ENCODE measurements at places on chromosomes 7 and 10.

GRCh38 chr10:50527442-50528043 lies 96.2 kb downstream of the SGMS1 start:
- DNase-seq = peak; percentile 64

DNA sequence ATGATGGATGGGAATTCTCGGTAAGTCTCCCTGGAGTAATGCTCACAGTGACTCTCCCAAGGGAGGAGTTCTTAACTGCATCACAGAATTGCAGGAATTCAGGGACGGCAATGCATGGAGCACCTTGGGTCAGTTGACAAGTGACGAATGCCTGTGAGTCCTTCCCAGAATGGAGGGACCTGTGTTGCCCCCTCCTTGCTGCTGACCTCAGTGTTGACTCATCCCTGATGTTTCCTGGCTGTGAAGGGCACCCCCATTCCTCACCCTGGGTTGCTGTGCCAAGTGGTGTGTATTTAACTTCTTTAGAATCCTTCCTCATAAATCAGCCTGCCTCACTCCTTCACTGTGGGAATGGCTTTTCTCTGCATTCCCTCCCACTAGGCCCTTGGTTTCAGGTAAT lies 98.9 kb downstream of the LRMDA start:
- no peak for DNase-seq

DNA sequence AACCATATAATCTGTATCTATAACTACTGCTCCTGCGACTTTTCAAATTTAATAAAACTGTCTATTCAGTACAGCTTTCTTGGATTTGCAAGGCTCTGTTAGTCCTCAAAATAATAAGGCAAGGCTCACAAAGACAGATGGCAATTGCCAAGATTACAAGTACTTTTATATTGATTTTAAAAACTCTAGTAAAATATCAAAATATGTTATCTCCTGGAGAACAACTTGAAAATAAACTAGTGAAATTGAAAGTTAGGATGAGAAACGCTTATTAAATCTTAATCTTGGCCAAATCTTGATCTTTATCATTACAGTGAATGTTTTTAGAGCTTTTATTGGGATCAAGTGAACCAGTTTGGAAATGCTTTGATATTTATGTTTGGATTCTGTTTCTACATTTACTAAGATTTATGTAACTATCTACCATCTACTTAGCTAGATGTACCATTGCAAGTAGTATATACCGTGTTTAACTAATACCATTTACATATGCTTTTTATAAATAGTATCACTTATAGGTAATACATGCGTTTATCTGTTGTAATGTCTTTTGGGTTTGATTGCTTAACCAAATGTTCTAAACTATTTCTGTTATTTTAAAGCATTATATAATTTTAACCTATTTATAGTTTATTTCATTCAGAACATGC lies 70.0 kb downstream of the CABCOCO1 start:
- no peak for DNase-seq

DNA sequence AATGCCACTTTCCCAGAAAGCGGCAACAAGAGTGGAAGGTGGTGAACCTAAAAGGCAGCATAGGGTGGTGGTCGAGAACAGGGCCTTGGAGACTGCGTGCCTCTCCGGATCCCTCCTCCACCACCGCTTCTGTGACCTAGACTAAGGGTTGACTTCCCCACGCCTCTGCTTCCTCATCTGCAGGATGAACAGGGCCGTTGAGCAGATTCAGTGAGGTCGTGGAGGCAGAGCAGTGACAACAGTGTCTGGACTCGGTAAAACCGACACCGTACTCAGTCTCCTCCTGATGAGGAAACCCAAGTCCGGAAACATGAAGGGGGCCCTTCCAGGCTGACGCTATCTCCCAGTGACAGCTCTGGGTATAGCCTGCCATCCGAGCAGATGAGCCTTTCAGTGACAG lies 162.6 kb downstream of the CELF2 start:
- DNase-seq = peak; percentile 68

DNA sequence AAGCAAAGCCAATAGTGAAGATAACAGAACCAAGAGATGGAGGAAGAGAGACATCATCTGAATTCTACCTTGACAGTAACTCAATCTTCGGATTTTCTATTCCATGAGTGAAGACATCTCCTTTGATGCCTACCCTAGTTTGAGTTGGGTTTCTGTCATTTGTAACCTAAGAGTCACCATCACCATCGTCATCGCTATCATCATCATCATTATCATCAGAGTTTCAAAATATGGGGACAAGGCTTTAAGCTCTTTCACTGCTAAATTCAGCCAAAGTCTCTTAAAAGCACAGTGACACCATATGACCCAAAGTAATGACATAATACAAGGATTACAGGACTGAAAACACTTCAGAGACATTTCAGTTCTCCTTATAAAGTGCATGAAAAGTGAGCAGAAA lies 57.2 kb downstream of the NEBL start:
- no peak for DNase-seq

GRCh38 chr10:4758256-4758655 lies 67.8 kb upstream of the AKR1E2 start:
- no peak for DNase-seq

DNA sequence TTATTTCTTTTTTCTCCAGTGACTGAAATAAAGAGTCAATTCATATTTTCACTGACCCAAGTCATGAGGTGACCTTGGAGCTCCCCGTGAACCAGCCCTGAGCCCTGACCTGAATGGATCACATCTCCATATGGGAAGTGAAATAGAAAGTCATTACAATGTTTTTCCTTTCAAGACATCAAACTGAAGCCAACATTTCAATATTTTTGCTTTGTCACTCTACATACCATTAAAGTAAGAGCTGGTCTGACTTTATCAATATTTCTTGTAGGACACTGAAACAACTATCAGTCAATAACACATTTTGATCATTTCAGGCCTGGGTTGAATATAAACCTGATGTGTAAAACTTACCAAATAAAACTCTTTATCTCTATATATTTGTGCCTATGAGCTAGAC lies 249.8 kb upstream of the PHF14 start:
- DNase-seq = peak; percentile 30

- no peak for DNase-seq
Observed at GRCh38 chr7:130069179-130069977, 956 bp upstream of the KLHDC10 start.

DNA sequence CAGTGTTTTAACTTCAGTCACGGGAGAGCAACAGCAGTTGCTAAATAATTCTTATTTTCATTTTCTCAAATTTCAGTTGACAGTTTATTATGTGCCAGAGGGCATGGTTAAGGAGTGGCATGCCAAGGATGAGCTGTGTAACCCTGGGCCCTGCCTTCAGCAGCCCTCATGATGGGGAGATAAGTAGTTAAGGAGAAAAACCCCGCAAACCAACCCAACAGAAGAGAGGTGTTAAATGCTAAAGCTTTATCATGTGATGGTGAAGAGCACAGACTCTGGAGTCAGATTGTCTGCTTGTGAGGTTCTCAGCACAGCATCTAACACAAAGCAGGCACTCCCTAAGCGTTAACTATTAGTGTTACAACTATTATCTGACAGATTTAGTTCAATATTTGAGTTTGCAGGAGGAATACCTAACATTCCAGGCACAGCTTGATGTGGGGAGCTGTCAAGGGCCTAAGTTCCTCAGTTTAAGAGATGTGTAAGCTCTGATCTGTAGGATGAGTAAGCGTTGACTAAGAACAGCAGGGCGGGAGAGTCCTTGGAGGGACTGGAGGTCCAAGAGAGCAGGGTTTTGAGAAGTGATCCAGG lies 29.6 kb downstream of the STAM start:
- DNase-seq = peak; percentile 86

- DNase-seq = no peak
Observed at GRCh38 chr7:152354061-152354460, 81.7 kb downstream of the KMT2C start.

GRCh38 chr7:158664406-158664805 lies 40.2 kb downstream of the NCAPG2 start:
- no peak for DNase-seq

DNA sequence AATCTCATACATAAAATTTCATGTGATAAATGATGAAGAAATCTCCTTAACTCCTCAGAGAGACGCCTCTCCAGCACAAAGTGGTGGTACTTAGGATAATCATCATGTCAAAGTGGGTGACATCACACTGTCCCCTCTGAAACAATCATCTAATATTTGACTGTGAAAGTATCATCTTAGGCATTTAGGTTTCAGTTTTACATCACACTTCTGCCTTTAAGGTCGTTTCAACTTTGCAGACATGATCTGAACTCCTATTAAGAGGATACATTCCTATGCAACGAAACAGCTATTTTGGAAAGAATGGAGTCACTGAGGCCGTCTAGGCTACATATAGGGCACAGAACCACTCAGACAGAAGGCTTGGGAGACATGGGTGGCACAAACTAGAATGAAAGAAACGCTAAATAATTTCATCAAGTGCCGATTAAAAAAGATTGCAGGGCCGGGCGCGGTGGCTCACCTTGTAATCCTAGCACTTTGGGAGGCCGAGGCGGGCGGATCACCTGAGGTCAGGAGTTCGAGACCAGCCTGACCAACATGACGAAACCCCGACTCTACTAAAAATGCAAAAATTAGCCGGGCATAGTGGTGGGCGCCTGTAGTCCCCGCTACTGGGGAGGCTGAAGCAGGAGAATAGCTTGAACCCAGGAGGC lies 2.0 kb downstream of the VOPP1 start:
- DNase-seq = no peak

DNA sequence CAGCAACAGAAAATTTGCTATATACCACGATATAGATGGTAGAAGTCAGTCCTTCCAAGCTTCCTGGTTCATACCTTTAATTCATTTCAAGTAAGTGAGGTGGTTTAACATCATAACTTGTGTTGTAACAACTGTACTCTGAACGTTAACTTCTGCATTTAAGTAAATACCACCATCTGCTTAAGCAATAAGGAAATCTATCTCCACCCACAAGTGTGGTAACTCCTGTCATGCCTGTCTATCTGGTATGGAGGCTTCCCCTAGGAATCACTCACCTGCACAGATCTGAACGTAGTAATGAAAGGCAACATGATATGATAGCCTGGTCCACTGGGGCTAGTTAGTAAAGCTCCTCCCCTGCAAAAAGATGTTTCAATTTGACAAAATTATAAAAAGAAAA lies 2.3 kb downstream of the ERLIN1 start:
- peak; percentile 42 for DNase-seq

GRCh38 chr10:18984531-18984930 lies 64.1 kb upstream of the MALRD1 start:
- DNase-seq = no peak

DNA sequence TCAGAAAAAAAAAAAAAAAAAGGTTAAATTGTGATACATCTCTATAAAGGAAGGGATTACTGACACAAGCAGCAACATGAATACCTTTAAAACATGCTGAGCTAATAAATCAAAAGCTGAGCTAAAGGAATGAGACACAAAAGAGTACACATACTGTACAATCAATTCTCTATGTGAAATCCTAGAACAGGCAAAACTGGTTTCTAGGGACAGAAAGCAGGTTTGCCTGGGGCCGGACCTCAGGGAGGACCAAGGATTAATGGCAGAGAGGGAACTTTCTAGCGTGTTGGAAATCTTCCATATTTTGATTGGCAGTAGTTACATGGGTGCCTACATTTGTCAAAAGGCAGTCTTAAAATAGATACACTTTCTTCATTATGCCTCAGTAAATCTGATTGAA lies 52.5 kb downstream of the KLRG2 start:
- DNase-seq = no peak

DNA sequence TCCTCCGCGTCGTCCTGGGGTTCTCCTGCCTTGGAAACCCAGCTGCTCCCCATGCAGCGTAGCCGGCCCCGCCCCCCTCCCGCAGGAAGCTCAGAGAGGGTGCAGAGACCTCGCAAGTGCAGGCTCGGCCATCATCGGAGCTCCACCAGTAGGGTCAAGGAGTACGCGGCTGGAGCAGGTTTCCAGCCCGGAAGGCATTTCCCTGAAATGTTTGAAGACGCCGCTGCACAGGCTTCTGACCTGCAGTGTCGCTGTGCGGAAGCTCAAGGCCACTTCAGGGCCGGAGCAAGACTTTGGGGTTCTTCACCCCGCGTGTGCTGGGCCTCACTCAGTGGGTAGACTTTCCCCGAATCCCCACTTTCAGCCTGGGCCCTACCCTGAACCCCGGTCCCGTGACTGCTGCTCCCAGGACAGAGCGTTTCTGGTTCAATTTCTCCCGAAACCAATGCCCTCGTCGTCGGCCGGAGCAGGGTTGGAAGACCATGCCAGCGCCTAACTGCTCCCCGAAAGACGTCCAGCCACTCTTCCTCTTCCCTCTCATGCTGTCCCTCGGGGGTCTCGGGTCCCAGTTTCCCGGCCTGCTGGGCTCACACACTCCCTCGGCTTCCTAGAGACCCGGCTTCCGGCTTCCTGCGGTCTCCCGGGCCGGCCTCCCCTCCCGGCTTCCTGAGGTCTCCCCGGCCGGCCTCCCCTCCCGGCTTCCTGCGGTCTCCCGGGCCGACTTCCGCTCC lies 52.1 kb downstream of the INSIG1 start:
- no peak for DNase-seq

Measured in hematopoietic multipotent progenitor cell treated with erythropoietin and hydrocortisone succinate and interleukin-3 and kit ligand, for 8 days (in vitro differentiated cells).